AG08396 (cell line): ENCODE measurements at places on chromosomes 2 and 18.

- no peak for DNase-seq
Observed at GRCh38 chr2:88693911-88694414, 2.5 kb downstream of the RPIA start.

DNA sequence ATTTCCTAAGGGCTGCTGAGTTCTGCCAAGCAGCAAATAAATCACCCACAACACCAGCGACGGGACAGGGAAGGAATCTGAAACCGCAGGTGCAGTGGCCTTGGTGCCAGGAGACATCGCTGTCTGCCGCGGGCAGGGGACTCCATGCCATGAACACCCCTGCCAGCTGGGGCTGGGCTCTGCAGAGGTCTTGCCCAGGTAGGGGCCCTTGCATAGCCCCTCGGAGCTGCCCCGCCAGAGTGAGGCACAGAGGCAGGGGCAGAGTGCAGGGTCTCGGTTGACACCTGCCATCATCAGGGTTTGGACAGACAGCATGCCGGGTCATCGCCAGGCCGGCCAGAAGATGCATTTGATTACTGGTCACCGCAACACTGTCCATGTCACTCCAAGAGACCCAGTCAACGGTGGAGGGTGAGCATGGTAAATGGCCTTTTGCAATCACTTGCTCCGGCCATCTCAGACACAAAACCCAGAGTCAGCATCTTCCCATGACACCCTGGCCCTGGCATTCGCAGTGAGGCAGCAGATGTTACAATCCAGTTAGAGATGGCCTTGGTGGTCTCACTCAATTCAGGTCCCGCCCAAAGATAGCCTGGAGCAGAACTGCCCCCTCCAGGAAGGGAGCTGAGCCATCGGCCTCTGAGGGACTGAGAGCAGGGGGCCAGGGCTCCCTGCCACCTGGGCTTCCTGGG is 255.4 kb downstream of the NDUFA10 start:
- DNase-seq, result no peak

- DNase-seq, result no peak
Observed at GRCh38 chr2:309954-310510, 22.1 kb upstream of the ALKAL2 start.

- no peak for DNase-seq
Observed at GRCh38 chr2:84550916-84551315, 34.6 kb downstream of the DNAH6 start.

GRCh38 chr2:163200741-163201140 is 362.2 kb upstream of the KCNH7 start:
- no peak for DNase-seq

DNA sequence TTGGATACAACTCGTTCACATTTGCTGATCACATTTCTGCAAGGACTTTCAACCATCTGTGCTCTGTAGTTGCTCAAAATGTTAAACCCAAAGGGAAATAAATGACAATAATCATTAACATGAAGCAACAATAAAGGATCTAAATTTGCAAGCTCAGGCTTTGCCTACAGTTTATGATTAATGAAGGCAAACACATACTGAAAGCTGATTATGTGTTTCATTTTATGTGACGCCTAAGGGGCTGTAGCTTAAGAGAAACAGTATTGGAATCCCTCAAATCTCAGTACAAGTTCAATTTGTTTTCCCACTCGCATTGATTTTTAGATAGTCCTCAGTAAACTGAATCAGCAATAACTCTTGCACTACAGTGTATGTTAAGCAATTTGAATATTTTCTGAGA is 160.3 kb upstream of the FSIP2 start:
- no peak for DNase-seq

GRCh38 chr2:99450199-99450598 is 39.6 kb downstream of the REV1 start:
- DNase-seq, result no peak

DNA sequence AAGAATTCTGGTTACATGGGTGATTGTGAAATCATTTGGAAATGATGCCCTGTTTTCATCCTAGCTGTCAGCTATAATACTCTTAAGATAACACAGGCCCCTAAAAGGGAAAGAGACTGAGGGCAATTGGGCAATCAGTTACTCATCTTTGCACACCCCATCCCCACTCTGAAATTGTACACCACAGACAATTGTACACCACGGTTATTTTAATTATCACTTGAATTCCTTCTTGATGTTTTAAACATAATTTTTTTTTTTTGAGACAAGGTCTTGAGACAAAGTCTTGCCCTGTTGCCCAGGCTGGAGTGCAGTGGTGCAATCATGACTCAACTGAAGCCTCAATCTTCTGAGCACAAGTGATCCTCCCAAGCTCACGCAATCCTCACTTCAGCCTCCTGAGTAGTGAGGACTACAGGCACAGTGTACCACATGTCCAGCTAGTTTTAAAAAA is 862.4 kb upstream of the ACVR2A start:
- peak; percentile 21 for DNase-seq

DNA sequence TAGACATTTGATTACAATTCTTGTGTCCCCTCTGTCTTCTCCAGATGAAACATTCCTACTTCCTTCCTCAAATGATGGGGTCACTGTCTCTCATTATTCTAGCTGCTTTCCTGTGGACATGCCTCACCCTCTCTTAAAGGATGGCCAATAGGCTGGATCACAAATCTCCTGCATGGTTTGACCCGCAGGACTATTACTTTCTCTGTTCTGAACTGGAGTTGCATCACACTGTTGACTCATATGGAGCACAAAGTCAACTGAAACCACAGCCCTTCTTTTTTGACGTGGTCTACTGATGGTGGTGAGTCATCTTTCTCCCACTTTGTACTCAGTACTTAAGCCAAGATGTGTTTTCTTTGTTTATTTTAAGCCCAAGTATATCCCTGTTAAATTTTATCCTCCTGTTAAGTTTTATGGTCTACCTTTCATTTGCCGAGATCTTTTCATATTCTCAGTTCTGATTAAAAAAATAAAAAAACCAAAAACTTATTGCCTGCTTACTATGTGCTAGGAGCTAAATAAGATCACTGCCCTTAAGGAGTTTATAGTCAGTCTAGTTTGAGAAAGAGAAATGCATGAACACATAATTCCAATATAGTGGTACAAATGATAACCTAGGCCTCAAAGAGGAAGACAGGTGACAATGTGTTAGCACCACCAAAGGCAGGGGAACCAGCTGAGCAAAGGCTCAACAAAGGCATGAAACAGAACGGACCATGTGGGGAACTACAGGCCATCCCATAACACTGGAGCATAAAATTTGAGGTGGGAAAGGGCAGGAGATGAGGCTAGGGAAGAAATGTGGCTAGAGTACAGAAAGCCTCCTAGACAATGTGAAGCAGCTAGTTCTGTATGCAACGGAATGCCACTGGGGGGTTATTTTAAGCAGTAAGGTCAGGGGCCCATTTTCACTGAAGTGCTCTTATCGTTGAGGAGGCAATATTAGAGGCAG is 67.6 kb upstream of the ZFP36L2 start:
- DNase-seq, result peak; percentile 92

DNA sequence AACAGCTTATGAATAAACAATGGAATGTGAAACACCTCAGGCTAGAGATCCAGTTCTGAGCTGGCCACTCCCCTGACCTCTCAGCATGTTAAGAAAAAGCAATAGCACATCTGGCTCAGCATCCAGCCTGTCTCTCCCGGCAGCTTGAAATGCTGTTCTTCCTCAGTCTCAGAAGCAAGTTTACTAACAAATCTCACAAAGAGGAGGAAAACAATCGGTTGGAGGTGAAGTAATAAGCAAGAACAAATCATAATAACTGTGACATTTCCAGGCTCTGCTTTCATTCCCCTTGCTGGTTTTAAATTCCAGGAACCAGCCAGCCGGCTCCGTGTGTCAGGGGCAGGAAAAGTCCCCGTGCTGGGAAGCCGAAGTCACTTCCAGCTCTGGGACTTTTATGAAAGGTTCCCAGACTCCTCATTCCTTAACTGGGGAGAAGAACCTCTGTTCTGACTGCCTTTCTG is 133.9 kb upstream of the ARL4C start:
- DNase-seq, result no peak

DNA sequence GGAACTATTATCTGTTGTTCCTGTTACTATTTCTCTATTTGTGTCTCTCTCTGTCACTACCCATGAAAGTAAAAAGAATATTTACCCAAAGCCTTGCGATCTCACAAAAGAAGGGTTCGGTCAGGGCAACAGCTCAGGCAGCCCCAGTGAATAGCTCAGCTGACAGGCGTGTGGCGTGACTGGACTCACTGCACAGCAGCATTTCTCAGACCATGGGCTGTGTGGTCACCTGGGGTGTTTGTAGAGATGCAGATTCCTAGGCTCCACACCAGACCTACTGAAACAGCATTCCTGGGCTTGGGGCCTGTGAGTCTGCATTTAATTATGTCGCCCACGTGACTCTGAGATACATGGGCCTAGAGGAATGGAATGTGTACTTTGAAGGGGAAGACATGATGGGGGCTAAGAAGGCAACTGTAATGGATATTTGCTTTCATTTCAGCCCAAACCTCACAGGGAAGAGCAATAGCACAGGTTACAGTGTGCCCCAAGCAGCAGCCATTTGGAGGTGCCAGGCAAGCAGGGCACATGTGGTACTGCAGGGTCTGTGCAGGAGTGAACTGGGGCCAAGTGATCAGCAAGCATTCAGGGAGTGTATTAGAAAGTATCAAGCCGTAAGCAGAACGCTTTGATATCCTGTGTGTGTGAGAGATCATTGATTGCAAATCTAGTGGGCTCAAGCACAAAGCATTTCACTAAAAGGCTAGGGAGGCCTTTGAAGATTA is 90.4 kb upstream of the RBMS1 start:
- DNase-seq, result no peak

- DNase-seq, result peak; percentile 71
Observed at GRCh38 chr2:162221064-162221463, 22.2 kb downstream of the FAP start.

DNA sequence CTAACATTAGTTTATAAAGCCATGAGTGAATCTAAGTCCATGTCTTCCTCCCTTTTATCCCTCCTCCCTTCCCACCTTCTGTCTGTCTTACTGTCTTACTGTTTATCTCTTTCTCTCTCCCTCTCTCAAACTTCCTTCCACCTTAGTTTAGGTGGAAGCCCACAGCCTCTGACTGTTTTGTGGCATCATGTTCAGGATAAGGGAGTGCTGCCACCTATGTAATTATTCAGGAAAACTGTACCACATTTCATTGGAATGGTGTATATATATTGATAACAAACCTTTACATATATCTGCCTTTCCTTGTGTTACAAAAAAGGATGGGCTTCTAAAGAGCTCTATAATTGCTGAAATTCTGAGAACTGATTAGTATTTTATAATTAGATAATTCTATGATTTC is 48.7 kb downstream of the NETO1 start:
- DNase-seq, result no peak
